MCF 10A (cell line): ENCODE measurements at places on chromosomes 2 and 18. TPM values are rescaled to one million over a fixed set of nuclear protein-coding genes. Genes with fewer than 3 reads are reported as not detected.

Gene DNAH7
- total RNA-seq, result 0.91 and 0.98 TPM in 2 replicates

Gene OSBPL1A
- 14.8 and 21.5 TPM in 2 replicates for total RNA-seq

- no peak for DNase-seq
Observed at GRCh38 chr2:33904801-33905200, 305.7 kb upstream of the FAM98A start.

DNA sequence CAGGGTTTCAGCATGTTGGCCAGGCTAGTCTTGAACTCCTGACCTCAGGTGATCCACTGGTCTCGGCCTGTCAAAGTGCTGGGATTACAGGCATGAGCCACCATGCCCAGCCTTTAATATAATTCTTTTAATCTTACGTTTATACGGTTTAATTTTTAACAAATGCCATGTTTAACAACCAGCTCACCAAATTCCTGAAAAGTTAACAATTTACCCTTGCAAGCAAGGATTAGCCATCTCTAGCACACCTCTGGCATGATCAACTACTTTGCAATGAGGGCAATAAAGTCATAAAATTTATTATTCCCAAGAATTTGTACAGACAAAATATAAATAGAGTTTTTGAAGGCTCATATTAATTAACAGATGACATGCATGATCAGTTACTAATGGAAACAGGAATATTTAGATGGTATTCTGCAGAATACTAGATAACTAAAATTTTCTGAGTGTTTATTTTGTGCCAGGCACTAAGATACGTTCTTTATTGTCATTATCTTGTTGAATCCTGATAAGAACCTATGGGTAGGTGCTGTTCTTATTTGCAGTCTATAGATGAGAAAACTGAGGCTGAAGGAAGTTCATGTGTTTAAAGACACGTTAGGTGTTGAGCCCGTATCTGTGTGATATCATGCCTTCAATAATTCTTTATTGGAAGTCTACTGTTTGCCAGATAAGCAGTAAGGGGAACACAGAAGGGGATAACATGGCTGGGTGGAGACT is 190.1 kb downstream of the CDCA7 start:
- no peak for DNase-seq

- DNase-seq, result no peak
Observed at GRCh38 chr2:207567671-207568070, 37.9 kb downstream of the CREB1 start.
